ENCODE measurements at places on chromosomes 16 and 17.
A peak's percentile ranks its signal among the peaks of the same experiment; 100 is the strongest.

- DNase-seq, result no peak
Observed at GRCh38 chr17:15503731-15504130, 36.3 kb upstream of the CDRT4 start.

DNA sequence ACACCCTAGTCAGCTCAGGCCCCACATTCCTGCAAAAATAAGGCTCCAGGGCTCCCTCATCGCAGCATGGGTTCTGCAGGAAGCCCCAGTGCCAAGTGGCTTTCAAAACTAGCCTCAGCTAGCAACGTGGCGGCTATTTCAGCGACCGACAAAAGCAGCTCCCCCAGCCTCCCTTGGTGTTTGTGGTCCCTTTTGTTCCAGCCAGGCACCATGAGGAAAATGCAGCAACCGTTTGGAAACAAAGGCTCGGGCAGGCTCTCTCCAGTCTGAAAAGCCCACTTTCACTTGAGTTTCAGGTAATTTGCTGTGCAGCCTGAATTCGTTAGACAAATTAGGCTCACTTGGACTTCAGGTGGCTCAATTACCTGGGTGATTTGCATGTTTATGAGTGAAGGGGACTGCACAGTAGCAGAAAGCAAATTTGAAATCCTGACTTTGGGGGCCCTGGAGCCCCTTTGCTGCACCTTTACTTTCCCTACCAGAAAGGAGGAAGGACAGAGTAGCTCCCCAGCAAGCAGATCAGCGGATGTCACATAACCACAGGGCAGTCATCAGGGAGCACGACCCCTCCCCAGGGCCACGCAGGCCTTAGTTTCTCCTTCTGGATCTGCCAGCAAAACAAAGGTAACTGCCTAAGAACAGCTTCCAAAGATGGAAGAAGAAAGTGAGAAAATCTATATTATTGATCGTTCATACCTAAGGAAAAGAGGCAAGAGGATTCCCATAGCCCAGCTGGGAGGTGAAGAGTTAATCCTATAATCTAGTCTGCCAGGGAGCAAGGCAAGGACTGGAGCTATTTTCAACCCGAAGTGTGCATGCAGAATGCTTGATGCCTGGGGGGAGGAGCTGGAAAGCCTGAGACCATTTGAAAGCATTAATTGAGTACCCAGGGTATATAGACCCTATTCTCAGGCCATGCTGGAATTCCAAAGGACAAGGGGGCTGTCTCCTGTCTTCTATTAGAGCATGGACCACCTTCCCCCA is 143.1 kb upstream of the SDK2 start:
- no peak for DNase-seq

- DNase-seq, result no peak
Observed at GRCh38 chr17:67632141-67632540, 85.6 kb upstream of the NOL11 start.

GRCh38 chr16:19589771-19590302 is 34.3 kb downstream of the VPS35L start:
- DNase-seq, result peak; percentile 72

- no peak for DNase-seq
Observed at GRCh38 chr17:34051046-34051445, 204.0 kb upstream of the CCL2 start.

All from AG20443 (cell line).